Activated T-helper 2 cell treated with anti-CD3 and anti-CD28 coated beads, Interferon-gamma antibody, Interleukin-2, Interleukin-4, amounts not matched to agents 10 μg/mL and 5 μg/mL and 100 μg/mL, durations not matched to agents 14 hours and 24 hours and 36 hours (primary cell): ENCODE measurements at places on chromosomes 13 and 19.
A peak's percentile ranks its signal among the peaks of the same experiment; 100 is the strongest.

GRCh38 chr19:42248270-42249148, 6.1 kb upstream of the GSK3A start:
- H3K27ac ChIP-seq, result no peak overlapping the region
- peaks cover 26% of the 10 kb centered on the region for H3K4me1 ChIP-seq
- no peaks in the 10 kb centered on the region for H3K27me3 ChIP-seq
- no peak for DNase-seq
- H3K4me3 ChIP-seq, result no peak overlapping the region

GRCh38 chr13:23609874-23610576, 39.8 kb downstream of the TNFRSF19 start:
- peaks cover 54% of the 10 kb centered on the region for H3K27me3 ChIP-seq
- H3K36me3 ChIP-seq, result no peaks in the 10 kb centered on the region
- H3K4me1 ChIP-seq, result peaks cover 13% of the 10 kb centered on the region
- H3K27ac ChIP-seq, result no peak overlapping the region
- no peak for DNase-seq

DNA sequence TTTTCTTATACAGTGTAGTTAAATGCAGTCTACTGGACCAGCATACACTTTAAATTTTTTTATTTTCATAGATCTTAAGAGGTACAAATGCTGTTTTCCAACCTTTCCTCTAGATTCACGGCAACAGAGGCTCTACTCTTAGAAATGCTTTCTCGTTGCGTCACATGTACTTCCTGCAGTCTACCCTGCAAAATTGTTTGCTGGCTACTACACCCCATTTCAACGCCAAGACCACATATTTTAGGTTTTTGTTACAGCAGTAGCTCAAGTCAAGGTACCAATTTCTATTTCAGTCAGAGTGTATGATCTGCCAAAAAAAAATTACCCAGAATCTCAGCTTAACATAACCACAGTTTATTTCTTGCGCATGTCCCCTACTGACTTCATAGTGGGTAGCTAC, 94.1 kb downstream of the TNFSF13B start:
- no peak overlapping the region for H3K4me3 ChIP-seq
- H3K27me3 ChIP-seq, result no peaks in the 10 kb centered on the region
- H3K36me3 ChIP-seq, result no peaks in the 10 kb centered on the region
- no peak overlapping the region for H3K27ac ChIP-seq
- DNase-seq, result no peak

DNA sequence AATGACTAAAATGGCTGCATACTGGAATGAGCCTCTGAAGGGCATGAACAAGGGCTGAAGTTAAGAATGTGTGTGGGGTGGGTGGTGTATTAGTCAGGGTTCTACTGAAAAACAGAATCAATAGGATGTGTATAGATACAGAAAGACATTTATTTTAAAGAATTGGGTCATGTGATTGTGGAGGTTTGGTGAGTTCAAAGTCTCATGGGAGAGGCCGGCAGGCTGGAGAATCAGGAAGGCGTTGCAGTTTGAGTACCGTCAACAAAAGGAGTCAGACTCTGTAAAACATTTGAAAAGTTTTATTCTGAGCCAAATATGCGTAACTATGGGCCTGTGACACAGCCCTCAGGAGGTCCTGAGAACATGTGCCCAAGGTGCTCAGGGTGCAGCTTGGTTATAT, 24.5 kb upstream of the CYSLTR2 start:
- peaks cover 6% of the 10 kb centered on the region for H3K27me3 ChIP-seq
- peaks cover 2% of the 10 kb centered on the region for H3K4me1 ChIP-seq
- H3K4me3 ChIP-seq, result no peak overlapping the region
- no peaks in the 10 kb centered on the region for H3K36me3 ChIP-seq
- no peak overlapping the region for H3K27ac ChIP-seq

DNA sequence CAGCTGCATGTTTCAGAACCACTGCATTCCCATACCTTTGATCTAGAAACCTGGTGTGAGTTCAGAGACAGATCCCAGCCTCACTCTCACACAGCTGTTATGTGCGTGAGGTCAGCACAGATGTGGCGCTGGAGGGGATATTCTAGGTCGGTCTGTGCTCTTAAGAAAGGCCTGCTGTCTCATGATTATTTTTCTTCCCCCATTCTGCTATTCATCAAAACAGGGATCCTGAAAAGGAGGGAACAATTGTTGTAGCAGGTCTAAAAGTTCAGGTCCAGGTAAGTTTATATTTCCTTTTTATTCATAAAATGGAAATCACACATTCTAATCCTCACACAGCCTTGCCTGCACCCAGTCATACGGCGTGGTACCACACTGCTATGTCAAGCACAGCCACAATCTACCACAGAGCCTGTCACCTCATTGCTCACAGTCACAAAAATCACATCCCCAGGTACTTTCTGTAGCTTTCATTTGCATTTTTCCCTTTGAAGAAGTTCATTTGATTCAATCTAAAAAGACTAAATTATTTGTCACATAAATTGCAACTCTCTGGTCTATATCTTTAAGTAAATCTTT, 867 bp downstream of the ZNF546 start:
- peak overlapping the region; percentile 98 for H3K4me3 ChIP-seq
- peak overlapping the region; percentile 96 for H3K27ac ChIP-seq
- DNase-seq, result no peak
- peaks cover 25% of the 10 kb centered on the region for H3K4me1 ChIP-seq

- peaks cover 24% of the 10 kb centered on the region for H3K36me3 ChIP-seq
- peak overlapping the region; percentile 83 for H3K4me3 ChIP-seq
- no peaks in the 10 kb centered on the region for H3K27me3 ChIP-seq
- DNase-seq, result peak; percentile 59
- peaks cover 9% of the 10 kb centered on the region for H3K4me1 ChIP-seq
Measured at GRCh38 chr19:12092065-12092867, 27.7 kb downstream of the ZNF844 start.

DNA sequence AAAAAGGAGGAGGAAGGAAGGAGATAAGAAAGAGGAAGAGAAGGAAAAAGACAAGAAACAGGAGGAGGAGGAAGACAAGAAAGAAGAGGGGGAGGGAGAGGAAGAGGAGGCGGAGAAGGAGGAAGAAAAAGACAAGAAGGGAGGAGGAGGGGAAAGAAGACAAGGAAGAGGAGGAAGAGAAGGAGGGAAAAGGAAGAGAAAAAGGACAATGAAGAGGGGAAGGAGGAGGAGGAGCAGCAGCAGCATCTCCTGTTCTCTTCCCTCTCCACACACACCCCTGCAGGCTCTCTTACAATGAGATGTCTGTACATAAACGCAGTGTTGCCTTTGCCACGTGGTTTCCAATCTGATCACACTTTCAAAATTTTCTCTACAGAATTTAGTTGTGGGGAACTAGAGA, 66.6 kb downstream of the RUBCNL start:
- peak overlapping the region; percentile 81 for H3K4me3 ChIP-seq
- peaks cover 36% of the 10 kb centered on the region for H3K4me1 ChIP-seq
- DNase-seq, result no peak
- H3K27ac ChIP-seq, result peak overlapping the region; percentile 93
- peaks cover 2% of the 10 kb centered on the region for H3K27me3 ChIP-seq
- peaks cover 11% of the 10 kb centered on the region for H3K36me3 ChIP-seq

GRCh38 chr13:46605076-46605824, 52.3 kb downstream of the LRCH1 start:
- no peak overlapping the region for H3K27ac ChIP-seq
- H3K4me3 ChIP-seq, result no peak overlapping the region
- no peak for DNase-seq
- H3K4me1 ChIP-seq, result peaks cover 47% of the 10 kb centered on the region

DNA sequence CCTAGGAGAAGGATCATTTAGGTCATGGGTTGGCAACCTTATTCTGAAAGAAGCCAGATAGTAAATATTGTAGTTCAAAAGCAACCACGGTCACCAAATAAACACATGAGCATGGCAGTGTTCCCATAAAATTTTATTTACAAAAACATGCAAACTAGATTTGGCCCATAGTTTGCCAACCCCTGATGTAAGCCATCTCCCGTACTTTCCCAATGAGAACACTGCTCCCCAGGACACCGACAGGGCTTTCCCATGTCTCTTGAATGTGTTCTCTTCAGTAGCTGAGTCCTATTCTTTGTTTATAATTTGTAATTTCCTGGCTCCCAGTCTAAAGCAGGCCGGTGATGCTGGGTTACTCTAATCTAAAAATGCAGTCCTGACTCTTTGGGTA, 239.6 kb downstream of the LHFPL6 start:
- no peak overlapping the region for H3K4me3 ChIP-seq
- H3K4me1 ChIP-seq, result no peaks in the 10 kb centered on the region
- H3K27me3 ChIP-seq, result no peaks in the 10 kb centered on the region
- no peak for DNase-seq
- H3K36me3 ChIP-seq, result no peaks in the 10 kb centered on the region

DNA sequence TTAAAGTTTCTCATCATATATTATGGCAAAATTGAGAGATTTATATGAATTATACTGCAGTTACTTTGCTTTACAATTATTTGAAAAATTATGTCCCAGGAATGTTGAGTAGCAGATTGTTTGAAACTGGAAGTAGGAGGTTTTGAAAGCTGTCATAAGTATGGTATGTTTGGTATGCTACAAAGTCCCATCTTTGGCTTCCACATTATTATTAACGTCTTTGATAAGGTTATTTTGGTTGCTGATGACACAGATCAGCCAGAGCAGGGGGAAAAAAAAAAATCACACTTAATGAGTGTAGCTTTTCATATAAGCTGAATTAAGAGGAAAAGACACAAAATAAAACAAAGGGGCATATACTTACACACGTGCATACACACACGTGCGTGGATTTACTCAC, 130.1 kb downstream of the SLITRK1 start:
- no peaks in the 10 kb centered on the region for H3K4me1 ChIP-seq
- H3K4me3 ChIP-seq, result no peak overlapping the region
- no peak overlapping the region for H3K27ac ChIP-seq
- no peak for DNase-seq
- H3K27me3 ChIP-seq, result no peaks in the 10 kb centered on the region

- no peaks in the 10 kb centered on the region for H3K27me3 ChIP-seq
- no peak overlapping the region for H3K4me3 ChIP-seq
- no peak overlapping the region for H3K27ac ChIP-seq
- peaks cover 38% of the 10 kb centered on the region for H3K36me3 ChIP-seq
- no peak for DNase-seq
Measured at GRCh38 chr13:99062593-99062992, 84.7 kb upstream of the DOCK9 start.

DNA sequence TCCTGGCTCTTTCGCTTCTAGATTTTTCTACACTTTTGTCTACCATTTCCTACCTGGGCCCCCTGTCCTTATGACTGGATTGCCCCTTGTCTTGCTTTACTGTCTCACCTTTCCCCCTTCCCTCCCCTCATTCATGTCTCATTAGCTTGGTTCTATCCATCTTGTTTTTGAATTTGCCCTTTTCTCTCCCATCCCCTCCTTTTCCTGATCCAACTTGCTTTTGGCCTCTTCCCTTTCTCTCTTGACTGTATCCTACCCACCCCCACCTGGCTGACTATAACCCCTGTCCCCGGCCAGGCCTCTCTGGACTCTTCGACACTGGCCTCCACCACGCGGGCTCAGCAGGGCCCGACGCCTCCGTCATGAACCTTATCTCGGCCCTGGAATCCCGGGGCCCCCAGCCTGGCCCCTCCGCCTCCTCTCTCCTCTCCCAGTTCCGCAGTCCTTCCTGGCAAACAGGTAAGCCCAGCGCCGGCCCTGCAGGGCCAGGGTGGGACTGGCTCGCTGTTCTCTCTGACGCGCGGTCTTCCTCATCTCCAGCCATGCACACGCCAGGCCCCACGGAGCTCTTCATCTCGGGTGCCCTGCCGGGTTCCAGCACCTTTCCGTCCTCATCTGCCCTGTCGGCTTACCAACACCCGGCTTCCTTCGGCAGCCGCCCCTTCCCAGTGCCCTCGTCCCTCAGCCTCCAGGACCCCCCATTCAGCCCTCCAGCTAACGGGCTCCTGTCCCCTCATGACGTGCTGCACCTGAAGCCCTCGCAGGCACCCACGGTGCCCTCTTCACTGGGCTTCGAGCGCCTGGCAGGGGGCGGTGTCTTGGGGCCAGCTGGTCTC, 3.4 kb downstream of the PRR12 start:
- H3K4me1 ChIP-seq, result peaks cover 16% of the 10 kb centered on the region
- H3K36me3 ChIP-seq, result peaks cover 33% of the 10 kb centered on the region
- peak overlapping the region; percentile 79 for H3K27ac ChIP-seq
- peak overlapping the region; percentile 83 for H3K4me3 ChIP-seq
- H3K27me3 ChIP-seq, result no peaks in the 10 kb centered on the region
- no peak for DNase-seq
